NCI-H2081 treated with DMSO at 0.1 percent for 48 hours (cell line): ENCODE measurements at places on chromosomes 6 and 20.

GRCh38 chr6:98925831-98926230, 21.9 kb downstream of the FBXL4 start:
- no peak for DNase-seq

DNA sequence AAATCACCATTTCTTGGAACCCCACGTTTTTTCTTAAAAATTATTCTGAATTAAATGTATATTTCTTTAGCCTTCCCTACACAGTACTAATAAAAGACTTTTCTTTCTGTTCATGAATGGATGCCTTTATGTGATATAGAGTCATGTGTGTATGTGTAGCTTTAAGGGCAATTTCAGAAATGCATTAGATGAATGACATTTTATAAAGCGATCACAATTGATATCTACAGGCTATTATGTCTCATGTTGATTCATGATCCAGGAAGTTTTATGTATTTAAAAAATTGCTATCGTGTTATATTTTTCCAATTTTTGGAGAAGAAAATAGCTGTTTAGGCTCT, 81.3 kb downstream of the RNF144B start:
- no peak for DNase-seq

GRCh38 chr6:11714116-11714797, 64.3 kb downstream of the ADTRP start:
- no peak for DNase-seq

DNA sequence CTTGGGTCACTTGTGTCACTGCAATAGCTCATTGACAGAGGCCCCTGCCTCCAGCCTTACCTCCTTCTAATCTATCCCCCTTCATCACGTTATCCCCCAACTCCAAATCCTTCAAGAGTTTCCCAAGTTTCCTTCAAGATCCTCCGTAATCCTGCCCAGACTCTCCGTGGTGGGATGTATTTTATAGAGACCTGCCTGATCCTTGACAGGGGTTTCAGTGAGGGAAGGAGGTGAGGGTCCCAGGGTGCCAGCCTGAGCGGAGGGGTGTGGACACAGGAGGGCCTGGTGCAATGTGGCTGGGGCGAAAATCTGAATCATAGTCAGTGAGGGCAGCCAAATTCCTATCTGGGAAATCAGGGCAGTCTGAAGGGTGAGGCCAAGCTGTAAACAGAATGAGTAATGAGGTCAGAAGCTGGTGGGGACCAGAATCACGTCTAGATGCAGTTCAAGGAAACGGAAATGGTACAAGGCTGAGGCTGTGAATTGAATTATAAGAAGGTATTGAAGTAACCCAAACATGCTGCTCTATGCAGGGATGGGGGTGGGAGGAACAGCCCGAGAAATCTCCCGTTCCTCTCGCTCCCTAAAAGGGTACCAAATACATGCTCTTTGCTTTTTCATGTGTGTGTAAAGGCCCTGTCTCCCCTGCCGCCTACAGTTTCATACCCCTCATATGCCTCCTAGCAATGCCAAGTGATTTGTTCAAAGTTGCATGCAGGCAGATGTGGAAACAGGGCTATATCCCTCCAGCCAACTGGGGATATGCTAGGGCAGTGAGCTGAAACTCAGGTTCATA, 35.4 kb upstream of the PIM1 start:
- no peak for DNase-seq
